ENCODE measurements at places on chromosomes 5 and 9. TPM values are rescaled to one million over a fixed set of nuclear protein-coding genes. Genes with fewer than 3 reads are reported as not detected.

The CDC20B gene
- 0.53 TPM for total RNA-seq

The GNA14 gene
- total RNA-seq = not detected

The GPRIN1 gene
- 2.5 TPM for total RNA-seq

The PCDHA2 gene
- not detected for total RNA-seq

The PDE4D gene
- 66.2 TPM for total RNA-seq

The GABRG2 gene
- total RNA-seq = not detected

The IPPK gene
- 15.1 TPM for total RNA-seq

The LAMC3 gene
- 0.06 TPM for total RNA-seq

The SAPCD2 gene
- total RNA-seq = 31.9 TPM

The ZNF483 gene
- total RNA-seq = 5.2 TPM

The OBP2B gene
- not detected for total RNA-seq

The SLCO4C1 gene
- 0.35 TPM for total RNA-seq

The FAM169A gene
- total RNA-seq = 5.8 TPM
